BJ (cell line): ENCODE measurements at places on chromosomes 3 and 15. TPM values are rescaled to one million over a fixed set of nuclear protein-coding genes. Genes with fewer than 3 reads are reported as not detected.

DNA sequence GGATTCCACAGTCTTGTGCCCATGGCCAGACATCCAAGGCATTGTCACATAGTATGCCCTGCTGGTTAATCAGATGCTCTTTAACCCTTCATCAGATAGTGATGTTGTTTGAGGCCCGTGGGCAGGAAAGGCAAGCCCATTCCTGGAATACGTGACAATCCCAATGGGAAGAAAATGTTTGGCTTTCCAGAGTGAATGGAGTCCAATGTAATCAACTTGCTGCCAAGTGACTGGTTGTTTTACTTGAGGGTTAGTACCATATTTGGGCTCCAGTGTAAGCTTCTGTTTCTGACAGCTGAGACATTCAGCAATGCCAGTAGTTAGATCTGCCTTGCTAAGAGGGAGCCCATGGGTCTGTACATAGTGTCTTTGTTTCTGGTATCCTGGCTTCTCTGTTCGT lies 31.3 kb downstream of the RPL39L start:
- no peak for DNase-seq

DNA sequence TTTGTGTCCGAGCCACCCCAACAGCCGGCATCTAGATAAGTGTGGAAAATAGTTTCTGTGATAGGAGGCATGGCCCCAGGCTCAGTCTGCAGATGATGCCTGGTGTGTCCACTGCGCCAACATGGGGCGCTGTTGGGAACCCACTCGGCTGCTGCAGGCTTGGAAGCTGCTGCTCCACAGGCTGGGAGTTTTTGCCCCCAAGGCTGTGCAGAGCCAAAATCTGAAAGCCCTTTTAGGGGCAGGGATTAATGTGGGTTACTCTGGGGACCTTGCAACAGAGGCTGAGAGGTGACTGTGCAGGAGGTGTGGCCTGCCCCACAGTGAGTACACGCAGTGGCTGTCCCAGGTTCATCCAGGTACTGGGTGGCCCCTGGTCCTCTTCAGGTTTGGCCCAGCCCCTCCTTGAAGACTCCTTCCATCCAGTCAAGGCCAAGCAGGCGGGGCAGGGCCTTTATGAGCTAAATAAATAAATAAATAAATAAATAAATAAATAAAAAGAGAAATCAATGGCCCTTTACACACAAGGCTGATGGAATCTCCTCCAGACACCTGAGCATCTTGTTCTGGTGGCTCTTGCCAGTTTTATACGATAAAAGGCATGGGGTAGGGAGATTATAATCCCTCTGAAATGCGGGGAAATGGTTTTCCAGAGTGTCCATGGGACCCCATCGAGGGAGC lies 73.8 kb downstream of the AAGAB start:
- no peak for DNase-seq

The DENND6A gene
- polyA plus RNA-seq, result 8.5 and 10.2 TPM in 2 replicates

GRCh38 chr15:42082141-42082540 lies 12.2 kb downstream of the PLA2G4D start:
- DNase-seq, result no peak

- no peak for DNase-seq
Measured at GRCh38 chr3:196639483-196640296, at the start of gene NRROS. Gene NRROS (plus strand): TSS chr3:196639694. CDS start chr3:196654540, 14,846 bp downstream.

- DNase-seq, result peak; percentile 68
Measured at GRCh38 chr3:184176377-184177330, 2.0 kb downstream of the AP2M1 start.

GRCh38 chr3:117788061-117788460 lies 1078.5 kb downstream of the TUSC7 start:
- DNase-seq, result peak; percentile 60
